ENCODE measurements at places on chromosomes 12 and 14.
A peak's percentile ranks its signal among the peaks of the same experiment; 100 is the strongest.

DNA sequence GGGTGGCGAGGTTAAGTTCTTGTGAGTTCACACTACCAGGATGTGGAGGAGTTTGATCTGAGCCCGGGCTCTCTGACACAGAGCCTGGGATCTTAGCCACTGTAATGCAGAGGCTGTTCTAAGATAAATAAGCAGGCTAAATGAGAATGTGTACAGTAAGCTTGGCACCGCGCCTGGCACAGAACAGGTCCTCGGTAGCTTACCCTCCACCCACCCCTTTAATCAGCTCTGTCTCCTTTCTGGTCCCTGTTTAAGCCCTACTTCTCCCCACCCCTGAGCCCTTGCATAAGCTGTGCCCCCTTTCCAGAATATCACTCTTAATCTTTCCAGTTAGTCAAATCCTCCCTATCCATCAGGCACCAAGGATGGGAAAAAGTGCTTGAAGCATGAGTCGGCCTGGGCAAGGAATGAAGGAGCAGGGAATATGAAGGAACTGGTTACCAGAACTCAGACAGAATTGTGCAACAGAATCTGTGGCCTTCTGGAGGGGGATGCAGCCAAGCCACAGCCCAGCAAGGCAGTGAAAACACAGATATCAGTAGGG, 32.8 kb upstream of the CMKLR1 start:
- no peak for DNase-seq

DNA sequence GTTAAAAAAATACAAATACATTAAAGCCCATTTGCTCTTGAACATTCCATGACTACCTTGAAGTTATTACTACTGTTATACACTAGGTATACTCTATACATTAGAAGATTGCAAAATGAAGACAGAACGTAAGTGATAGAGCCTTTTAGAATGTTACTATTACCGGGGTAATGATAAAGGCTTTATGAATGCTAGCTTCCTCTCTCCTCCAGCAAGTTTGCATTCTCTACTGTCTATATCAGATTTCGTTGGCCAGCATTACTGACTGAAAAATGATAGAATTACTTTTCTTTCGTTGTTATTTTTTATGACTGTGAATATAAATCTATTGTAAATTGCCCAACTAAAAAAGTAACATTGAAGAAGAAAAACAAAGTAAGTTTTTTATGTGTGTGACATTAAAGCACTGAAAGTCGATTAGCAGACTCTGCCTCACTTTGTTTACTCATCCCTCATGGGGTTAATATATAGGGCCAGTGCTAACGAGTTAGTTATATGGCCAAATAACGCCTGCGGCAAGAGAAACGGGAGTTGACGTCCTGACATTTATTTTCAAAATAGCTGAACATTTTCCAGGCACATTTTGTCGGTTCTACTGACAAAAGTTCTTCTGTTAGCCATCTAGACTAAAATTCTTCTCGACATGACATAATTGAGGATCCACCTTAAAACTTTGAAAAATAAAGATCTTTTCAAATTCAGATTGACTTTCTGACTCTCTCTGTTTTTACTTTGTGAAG, 163.8 kb upstream of the KITLG start:
- DNase-seq = no peak

- DNase-seq = no peak
These were observed 8.1 kb downstream of the FAM181A start for GRCh38 chr14:93935213-93935612.

DNA sequence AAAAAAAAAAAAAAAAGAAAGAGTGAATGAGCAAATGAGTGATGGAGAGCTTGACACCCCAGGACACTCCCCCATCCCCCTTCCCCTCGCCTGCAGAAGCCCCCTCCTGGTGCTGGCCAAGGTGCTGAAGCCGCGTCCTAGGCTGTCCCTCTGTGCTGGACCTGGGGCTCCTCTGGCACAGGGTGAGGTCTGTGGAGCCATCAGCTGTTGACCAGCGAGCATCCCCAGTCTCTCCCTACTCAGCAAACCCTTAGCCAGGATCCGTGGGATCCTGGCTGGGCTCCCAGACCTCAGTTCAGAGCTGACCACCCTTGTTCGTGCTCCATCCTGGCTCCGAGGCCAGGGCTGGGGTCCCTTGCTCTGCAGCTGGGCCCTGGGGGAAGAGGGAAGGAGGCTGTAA, 5.4 kb upstream of the KIF26A start:
- no peak for DNase-seq

DNA sequence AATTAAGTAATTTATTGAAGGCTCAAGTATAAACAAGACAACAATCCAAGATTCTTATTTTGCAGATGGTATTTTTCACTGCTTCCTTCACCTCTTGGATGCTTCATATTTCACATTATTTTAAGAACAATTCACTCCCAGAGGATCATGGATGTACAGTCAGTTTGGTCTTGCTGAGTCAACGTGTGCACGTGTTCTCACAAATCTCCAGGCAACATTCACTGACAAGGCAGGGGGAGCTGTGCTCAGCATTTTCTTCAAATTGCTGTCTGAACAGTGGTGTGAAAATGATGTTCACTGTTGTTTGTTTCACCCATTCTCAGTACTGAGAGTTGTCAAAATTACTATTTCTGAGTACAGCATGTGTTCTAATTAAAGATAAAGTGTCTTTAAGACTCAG, 118.3 kb upstream of the SLC38A4 start:
- no peak for DNase-seq

- no peak for DNase-seq
These were observed 541.6 kb downstream of the TMEM121 start for GRCh38 chr14:106067935-106068334.

GRCh38 chr12:116771651-116772050, 33.5 kb downstream of the RNFT2 start:
- DNase-seq = no peak

DNA sequence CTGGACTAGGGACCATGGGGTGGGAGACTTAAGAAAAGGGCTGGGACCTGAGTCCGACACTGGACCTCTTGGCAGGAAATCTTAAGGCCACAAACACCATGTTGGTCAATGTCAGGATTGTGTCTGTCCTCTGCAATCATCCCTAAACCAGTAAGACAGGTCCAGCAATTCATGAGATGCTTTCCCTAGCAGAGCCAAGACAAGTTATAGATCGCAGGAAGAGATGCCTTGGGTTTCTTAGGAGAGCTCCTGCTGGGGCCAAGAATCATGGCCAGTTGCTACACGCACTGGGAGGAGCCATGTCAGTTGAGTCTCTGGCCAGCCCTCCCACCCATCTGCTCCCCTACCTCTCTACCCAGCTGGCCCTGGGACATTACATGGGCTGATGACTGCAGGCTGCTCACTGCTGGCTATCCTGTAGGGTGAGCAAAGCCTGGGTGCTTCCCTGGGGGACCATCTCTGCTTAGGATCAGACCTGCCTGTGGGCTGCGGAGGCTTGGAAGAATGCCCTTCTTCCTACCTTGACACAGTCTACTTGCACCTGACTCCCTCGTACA, 14.2 kb downstream of the PLEKHH1 start:
- no peak for DNase-seq

- DNase-seq = no peak
These were observed 789.6 kb upstream of the NOVA1 start for GRCh38 chr14:27387463-27387862.

GRCh38 chr14:37048666-37049071, 123.7 kb downstream of the SLC25A21 start:
- DNase-seq = no peak

GRCh38 chr14:78608998-78609787, 439.0 kb downstream of the NRXN3 start:
- no peak for DNase-seq

DNA sequence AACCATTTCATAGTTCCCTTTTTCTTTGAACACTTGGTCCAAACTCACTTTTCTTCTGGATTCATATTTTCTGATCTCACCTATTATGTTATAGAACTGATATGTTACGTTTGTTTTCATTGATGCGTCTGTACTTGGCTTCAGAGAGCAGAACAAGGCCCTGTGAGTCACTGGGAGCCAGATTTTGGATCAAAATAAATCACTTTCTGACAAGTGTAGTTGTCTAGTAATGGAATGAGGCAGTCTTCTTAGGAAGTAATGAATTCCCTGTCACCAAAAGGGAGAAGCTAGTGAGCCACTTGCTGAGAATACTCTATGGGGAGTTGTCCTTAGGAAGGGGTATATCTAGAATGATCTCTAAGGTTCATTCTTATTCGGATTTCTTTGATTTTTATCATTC, 10.2 kb downstream of the BICD1 start:
- no peak for DNase-seq

GRCh38 chr12:94676031-94676641, 25.8 kb upstream of the TMCC3 start:
- no peak for DNase-seq

DNA sequence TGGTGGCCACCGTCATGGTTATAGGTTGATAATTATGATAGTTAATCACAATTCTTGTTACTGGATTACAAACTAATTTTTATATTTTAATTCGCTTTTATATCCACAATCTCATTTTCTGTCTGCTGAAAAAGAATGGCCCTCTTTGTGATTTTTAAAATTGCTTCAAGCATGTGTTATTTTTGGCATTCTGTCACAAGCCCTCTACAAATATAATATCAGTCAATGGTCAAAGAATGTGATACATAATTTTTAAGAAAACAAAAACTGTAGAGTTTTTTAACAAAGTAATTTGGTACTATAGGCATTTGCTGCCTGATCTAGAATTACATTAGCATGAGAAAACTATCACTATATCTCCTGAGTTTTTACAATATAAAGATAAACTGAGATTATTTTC, 352.0 kb upstream of the TMTC1 start:
- no peak for DNase-seq

GRCh38 chr14:75249958-75250336, 28.7 kb upstream of the FOS start:
- DNase-seq = no peak

- no peak for DNase-seq
These were observed 745 bp upstream of the PPP1R36 start for GRCh38 chr14:64549016-64549415.

DNA sequence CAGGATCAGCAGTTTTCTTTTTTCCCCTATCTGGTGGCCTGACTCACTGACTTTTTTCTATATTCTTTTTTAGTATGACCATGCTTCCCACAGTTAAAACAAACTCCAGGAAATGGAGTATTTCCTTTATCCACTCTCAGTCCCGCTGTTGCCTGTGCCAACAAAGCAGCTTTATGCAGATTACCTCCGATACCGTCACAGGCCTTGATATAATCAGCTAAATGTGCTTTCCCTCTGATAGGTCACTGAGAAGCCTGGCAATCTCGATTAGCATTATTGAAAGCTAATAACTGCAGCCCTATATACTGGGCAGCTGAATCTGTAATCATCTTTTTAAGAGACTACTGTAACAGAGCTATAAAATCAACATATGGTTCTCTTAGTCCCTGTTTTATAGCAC, 243.6 kb downstream of the KIF21A start:
- DNase-seq = no peak

- no peak for DNase-seq
These were observed 36.5 kb downstream of the ACADS start for GRCh38 chr12:120762086-120762485.

DNA sequence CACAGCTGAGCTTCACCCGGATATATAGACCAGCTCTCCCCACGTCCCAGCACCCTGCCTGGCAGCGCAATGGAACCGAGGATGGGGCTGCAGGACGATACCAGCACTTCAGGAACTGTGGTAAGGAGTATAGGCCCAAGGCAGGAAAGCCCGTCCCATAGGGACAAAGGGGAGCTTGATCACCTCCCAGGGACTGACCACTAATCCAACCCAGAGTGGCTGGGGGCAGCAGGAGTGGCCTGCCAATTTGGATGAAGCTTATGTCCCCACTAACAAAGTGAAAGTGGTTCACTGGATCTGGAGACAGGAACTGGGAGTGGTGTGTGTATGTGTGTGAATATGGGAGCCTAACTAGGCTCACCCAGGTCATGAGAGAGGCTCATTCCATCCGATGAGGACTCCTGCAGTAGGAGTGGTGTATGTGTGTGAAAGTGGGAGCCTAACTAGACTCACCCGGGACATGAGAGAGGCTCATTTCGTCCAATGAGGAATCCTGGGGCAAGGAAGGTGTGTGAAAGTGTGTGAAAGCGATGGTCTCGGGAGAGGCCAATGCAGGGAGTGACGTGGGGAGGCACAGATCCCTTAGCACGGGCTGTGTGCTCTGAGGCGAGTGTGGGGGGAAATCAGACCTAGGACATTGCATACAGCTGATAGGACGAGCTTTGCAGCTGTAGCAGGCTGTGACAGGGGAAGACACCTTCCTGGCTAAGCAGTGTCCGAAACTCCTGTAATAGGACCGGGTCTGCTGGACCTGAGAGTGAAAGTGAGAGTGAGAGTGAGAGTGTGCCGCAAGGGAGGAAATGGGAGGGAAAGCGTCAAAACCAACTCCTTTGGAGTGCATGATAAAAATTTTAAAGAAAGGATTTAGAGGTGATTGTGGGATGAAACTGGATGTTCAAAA, 25.7 kb downstream of the KLRK1 start:
- DNase-seq = peak; percentile 60

DNA sequence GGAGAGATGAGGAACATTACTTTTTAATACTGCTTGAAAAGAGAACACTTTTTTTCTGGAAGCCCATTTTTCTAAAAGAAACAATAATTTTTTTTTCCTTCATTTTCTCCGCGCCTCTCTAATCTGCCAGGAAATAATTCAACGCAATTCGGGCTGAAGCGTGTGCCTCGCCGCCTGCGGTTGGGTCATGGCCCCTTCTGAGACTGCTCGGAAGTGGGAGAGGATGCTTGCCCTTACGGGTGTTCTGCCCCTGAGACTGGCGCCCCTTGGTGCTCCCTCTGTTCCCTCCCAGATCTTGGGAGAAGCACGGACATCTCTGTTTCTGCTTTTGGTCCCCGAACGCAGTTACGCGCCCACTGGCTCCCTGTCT, 332 bp upstream of the TBC1D30 start:
- no peak for DNase-seq

- DNase-seq = no peak
These were observed 24.2 kb downstream of the GOLGA3 start for GRCh38 chr12:132804426-132804861.

DNA sequence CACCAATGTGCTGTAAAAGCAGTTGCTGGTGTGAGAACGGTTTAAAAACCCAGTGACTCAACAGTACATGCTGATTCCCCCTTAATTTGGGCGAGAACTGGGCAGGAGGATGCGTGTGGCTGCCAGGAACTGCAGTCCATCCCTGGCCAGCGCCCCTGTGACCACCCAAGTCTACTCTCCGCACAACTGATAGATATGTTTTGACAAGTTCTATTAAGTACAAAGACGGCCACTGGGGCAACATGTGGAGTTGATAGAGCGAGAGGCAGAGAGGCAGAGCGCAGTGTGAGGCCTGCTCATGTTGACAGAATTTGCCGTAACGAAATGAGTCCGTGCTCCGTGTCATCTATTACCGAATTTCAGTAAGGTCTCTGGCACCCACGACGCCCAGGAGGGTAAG, 855.0 kb downstream of the BCL11B start:
- no peak for DNase-seq

DNA sequence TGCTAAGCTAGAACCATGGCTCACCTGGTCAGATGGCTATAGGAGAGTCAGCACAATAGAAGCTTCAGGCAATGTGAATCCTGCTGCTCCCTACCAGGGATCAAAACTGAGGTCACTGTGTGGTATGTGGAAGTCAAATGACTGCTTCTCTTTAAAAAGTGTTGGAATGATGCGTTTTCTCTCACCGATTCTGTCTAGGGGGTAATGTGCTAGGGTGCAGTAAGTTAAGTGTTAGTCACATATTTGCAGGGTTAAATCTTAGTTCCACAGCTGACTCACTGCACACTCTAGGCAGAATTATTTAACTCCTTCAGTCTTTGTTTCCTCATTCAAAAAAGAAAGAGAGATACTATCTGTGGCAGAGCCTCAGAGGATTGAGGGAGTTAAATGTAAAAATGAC, 696.6 kb downstream of the DIO2 start:
- DNase-seq = no peak

GRCh38 chr12:47312808-47313426, 233.2 kb upstream of the AMIGO2 start:
- DNase-seq = no peak

GRCh38 chr14:102437997-102438915, 71.3 kb downstream of the ANKRD9 start:
- DNase-seq = no peak
